ENCODE measurements at places on chromosomes 7 and 10. TPM values are rescaled to one million over a fixed set of nuclear protein-coding genes. Genes with fewer than 3 reads are reported as not detected.

The WEE2 gene
- polyA plus RNA-seq, result 0.21 TPM

The SVOPL gene
- 3.0 TPM for polyA plus RNA-seq

The CPA2 gene
- 0.34 TPM for polyA plus RNA-seq

The GPR37 gene
- 1.4 TPM for polyA plus RNA-seq

The AMZ1 gene
- polyA plus RNA-seq, result 0.12 TPM

- no peak for DNase-seq
These were observed 10.3 kb downstream of the SEC31B start for GRCh38 chr10:100509241-100509840.

DNA sequence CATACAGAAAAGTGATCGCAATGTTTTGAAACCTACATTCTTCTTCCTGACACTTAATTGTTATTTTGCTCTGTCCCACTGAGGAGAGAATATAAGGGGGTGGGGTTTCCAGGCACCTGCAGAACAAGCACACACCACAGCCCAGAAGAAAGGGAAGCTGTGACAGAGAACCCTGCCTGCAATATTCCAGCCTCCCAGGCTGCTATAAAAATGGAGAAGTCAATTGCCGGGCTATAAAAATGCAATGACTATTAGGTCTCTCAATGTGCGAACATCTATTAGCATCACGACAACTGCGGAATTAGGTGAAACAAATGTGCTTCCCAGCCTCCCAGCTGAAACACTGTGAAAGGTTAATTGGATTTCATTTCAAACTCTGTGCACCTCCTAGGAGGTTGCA is 145.3 kb upstream of the FRMD4A start:
- DNase-seq, result no peak

DNA sequence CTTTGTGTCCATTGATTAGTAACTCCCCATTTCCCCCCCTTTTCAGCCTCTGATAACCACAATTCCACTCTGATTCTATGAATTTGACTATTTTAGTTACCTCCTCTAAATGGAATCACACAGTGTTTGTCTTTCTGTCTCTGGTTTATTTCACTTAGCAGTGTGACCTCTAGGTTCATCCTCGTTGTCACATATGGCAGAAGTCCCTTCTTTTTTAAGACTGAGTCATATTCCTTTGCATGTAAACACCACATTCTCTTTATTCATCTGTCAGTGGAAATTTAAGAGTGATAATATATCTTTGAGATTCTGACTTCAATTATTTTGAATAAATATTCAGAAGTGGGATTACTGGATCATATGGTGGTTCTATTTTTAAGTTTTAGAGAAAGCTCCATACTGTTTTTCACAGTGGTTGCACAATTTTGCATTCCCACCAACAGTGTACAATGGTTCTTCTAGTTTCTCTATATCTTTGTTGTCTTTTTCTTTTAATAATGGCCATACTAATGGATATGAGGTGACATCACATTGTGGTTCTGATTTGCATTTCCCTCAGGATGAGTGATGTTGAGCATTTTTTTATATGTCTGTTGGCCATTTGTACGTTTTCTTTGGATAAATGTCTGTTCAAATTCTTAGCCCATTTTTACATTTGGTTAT is 126.1 kb upstream of the GRB10 start:
- no peak for DNase-seq

- DNase-seq, result no peak
These were observed 26.4 kb upstream of the GPR37 start for GRCh38 chr7:124792002-124792401.

- DNase-seq, result peak; percentile 40
These were observed 30.2 kb upstream of the ABI1 start for GRCh38 chr10:26890956-26891355.

- DNase-seq, result no peak
These were observed 132.7 kb upstream of the YAE1 start for GRCh38 chr7:39433550-39433949.

DNA sequence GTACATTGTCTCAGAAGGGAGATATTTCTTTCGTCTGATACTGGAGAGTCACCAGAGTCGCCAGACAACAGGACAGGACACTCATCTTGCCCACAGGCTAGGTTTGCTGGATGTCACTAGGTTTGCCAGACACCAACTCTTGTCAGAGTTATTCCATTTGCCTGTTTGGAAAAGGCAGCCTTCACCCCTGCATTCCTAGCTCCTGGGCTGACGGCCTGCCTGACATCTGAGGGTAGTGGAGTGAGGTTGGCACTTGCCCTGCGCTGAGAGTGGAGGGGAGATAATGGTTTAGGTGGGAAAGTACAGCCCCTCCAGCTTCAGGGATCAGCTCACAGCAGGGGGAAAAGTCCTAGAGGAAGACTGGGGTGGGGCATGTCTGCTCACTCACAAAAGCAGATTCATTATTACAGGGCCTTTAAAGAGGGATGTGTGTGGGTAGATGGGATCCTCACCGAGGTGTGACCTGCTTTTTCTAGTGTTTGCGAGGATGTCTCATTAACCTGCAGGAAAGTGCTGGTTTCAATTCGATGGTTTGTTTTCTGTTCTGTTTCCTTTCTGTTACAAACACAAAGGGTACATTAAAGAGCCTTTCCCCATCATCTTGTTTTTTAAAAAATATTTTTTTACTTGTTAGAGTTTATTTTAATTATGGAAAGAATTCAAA is 79.3 kb upstream of the TNS3 start:
- no peak for DNase-seq

DNA sequence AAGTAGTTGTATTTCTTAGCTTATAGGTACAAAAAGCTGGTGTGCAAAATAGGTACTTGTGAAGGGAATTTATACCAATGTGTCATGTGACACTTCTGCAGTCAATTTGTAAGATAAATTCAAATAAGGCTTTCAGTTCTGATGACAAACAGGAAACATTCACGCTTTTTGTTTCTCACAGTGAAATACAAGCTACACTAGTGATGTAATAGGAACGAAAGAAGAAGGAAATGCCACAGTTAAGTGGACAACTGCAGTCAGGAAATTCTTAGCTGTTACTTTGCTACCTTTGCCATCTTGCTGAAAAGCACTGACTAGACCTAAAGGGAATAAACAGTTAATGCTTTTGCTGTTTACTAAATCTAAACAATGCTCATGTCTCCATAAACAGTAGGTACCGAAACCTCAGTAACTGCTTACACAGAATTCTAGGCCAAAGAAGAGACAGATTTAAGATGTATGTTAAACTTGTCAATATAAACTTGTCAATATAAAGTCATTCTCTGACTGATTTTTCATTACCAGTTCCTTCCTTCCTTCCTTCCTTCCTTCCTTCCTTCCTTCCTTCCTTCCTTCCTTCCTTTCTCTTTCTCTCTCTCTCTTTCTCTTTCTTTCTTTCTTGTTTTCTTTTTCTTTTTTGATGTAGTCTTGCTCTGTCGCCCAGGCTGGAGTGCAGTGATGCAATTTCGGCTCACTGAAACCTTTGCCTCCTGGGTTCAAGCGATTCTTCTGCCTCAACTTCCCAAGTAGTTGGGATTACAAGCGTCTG is 10.1 kb downstream of the OTUD1 start:
- DNase-seq, result no peak

DNA sequence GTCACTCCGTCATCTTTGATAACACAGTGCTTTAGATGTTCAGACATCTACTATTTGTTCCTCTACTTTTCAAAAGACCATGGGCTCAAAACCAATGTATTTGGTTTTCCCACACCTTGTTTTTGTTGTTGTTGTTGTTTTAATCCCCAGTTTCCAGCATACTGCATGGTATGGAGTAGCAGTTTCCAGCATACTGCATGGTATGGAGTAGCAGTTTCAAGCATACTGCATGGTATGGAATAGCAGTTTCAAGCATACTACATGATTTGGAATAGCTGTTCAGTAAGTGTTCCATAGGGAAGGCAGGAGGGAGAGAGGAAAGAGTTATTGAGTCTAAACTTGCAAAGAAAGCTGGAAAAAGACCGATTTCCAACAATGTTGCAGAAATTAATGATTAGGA is 314.3 kb upstream of the PRKCQ start:
- no peak for DNase-seq
